KBM-7 (cell line): ENCODE measurements at places on chromosomes 4 and X.

GRCh38 chr4:152220201-152220666 lies 315.7 kb downstream of the FBXW7 start:
- DNase-seq = no peak

DNA sequence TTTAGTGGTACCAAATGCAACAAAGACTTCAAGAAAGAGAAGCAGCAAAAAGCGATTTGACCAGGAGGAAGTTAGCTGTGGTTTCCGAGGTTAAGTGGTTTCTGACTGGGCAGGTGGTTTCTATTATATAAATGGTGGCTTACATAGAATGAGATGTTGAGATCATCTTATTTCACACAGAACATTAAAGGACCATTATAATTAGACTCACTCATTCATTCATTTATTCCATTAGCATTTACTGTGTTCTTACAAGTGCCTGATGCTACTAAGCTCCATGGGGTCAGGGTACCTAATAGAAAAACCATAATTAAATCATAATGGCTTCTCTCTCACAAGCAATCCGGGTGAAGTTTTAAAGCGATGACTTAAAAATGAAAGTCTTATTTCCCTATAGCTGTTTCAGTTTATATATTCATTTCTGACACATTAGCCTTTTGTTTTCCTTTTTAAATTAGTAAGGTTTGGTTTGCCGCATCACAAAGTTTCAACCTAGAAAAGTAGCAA lies 10.6 kb downstream of the TSPAN6 start:
- peak; percentile 81 for DNase-seq

GRCh38 chr4:1856943-1857699 lies 1.2 kb upstream of the LETM1 start:
- no peak for DNase-seq

- no peak for DNase-seq
Observed at GRCh38 chr4:2046031-2046961, 12.8 kb upstream of the NAT8L start.

DNA sequence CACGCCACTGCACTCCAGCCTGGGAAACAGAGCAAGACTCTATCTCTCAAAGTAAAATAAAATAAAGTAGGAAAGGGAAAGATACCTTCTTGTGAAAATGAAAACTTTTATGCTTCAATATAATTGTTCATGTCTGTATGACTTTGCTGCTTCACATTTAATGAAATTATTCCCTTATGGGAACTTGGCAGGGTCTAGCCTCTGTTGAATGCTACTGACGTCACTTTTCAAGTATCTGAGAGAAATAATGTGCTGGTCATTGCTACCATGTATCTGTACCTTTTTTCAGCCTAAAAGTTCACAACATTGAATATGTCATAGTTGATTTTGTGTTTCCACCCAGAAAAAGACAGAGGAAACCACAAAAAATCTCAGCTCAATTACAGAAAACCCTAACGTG lies 65.2 kb downstream of the PRDM5 start:
- no peak for DNase-seq

DNA sequence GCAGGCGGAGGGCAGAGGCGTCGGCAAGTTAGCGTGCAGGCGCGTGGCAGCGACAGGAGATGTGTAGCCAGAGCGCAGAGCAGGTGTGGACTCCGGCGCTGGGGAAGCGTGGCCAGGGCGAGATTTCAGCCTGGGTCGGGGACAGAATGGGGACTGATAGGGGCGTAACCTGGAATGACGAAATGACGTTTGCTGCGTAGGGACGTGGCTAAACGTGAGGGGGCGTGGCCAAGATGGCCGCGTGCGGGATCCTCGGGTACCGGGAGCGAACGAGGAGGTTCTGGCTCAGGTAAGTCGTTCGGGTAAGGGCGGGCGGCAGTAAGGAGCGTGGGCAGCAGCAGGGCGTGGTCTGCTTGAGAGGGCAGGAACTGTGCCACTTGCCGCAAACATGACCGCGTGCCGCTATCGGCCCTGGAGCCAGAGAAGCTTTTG lies 10.9 kb upstream of the CLTRN start:
- DNase-seq = no peak

GRCh38 chrX:44247468-44247867 lies 96.0 kb downstream of the EFHC2 start:
- no peak for DNase-seq

DNA sequence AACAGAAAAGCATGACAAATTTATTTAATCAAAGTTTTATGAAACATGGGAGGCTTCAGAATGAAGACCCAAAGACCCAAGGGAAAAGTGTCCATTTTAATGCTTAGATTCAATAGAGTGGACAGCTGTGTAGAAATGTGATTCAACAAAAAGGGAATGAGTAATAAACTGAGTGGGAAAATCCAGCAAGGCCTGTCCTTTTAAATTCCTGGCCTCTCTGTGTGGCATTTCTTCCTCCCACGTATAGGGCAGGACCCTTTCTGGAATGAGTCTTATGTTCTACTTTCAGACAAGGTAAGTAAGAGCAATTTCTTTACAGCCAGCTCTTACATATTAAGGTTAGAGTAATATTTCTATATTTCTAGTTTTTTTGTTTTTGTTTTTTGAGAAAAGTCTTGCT lies 14.5 kb downstream of the AASDH start:
- DNase-seq = no peak
